ENCODE measurements at places on chromosomes 13 and 19.
A peak's percentile ranks its signal among the peaks of the same experiment; 100 is the strongest.

- no peak for DNase-seq
Observed at GRCh38 chr19:31255174-31255799, 93.9 kb downstream of the TSHZ3 start.

- no peak for DNase-seq
Observed at GRCh38 chr19:50812474-50812873, 11.1 kb downstream of the KLK1 start.

DNA sequence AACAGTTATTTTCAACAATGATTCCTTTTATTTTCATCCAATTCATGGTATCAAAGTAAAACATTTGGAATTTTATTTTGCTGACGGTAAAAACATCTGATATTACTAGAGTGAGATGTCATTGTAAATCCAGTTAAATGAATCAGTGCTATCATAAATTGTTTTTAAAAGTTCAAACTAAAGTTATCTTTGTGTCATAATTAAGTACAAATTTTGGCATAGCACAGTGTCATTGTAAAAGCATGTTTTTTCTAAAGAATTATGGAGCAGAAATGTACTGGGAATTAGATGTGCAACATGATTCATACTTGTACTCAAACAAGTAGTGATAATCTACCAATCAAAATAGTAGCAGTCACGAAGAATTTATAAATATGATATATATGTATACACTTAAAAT lies 92.8 kb downstream of the FAM216B start:
- no peak for DNase-seq

GRCh38 chr13:32824675-32825074 lies 191.5 kb upstream of the KL start:
- no peak for DNase-seq

DNA sequence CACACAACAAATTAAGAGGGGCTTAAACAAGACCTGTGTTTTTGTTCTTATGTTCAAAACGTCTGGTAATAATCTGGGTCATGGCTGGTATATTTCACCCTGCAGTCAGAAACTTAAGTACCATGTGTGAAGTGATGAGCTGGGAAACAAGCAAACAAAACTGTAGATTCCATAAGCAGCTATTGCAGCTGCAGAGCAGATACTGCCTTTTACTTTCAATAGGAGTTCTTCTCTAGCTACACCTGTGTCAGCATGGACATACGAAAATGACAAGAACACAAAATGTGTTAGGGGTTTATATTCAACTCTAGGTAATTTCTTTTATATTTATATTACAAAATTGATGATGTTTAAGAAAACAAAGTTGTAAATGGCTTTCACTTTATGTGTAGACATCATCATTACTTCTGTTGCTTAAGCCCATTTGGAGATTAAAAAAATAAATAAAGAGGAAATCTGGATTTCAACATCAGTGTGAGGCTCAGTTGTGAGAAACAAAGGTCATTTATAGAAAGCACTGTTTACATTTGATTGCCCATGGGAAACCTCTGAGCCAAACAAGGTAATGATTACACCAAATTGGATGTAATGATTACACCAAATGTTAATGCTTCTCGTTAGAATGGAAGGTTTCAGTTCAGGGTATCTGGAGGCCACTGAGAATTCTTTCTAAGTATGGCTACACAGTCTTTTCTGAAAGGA lies 451.0 kb upstream of the SLC10A2 start:
- peak; percentile 4 for DNase-seq

GRCh38 chr19:46717716-46718143 lies 816 bp upstream of the PRKD2 start:
- DNase-seq, result no peak

GRCh38 chr19:54302257-54302656 lies 10.7 kb downstream of the LILRA5 start:
- no peak for DNase-seq

DNA sequence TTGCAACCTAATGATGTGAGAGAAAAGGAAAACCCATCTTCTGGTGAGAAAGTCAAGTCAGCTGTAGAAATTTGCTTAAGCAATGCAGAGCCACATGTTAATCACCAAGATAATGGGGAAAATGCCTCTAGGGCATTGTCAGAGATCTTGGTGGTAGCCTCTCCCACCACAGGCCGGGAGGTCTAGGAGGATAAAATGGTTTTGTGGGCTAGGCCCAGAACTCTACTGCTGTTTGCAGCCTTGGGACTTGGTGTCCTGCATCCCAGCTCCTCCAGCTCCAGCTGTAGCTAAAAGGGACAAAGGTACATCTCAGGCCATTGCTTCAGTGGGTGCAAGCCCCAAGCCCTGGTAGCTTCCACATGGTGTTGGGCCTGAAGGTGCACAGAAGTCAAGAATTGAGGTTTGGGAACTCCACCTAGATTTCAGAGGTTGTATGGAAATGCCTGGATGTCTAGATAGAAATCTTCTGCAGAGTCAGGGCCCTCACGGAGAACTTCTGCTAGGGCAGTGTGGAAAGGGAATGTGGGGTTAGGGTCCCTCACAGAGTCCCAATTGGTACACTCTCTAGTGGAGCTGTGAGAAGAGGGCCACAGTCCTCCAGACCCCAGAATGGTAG lies 382.2 kb upstream of the KLHL1 start:
- no peak for DNase-seq

GRCh38 chr19:35154525-35155406 lies at the start of gene FXYD5:
Gene FXYD5, plus strand, starts transcription at chr19:35154735. Its CDS starts 816 bp downstream, at chr19:35155551.
- peak; percentile 23 for DNase-seq

DNA sequence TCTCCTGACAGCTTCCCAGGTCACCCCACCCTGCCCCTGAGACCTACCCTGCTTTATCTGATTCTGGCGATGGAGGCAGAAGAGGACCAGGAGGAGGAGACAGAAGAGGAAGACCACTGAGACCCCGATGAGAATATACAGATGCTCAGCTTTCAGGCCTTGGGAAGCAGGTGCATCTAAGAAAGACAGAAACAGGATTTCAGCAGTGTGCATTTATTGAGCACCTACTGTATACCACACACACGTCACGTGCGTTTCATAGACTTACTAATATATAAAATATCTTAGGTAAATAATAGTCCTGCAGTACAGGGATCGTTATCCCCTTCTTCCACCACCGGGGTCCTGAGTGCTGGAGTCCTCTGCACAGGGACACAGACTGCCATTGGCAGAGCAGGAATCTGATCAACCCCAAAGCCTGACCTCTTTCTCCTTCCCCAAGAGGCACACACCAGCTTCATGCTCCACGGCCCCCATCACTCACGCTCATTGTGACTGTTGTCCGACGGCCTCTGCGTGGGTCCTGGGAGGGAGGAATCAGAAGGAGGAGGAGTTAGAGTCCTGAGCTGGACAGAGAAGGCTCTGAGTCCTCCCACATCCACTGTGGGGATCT lies 8.2 kb downstream of the LAIR1 start:
- no peak for DNase-seq

GRCh38 chr19:1236576-1236975 lies 1.2 kb downstream of the CBARP start:
- peak; percentile 36 for DNase-seq

GRCh38 chr13:24085662-24086061 lies 74.9 kb upstream of the SPATA13 start:
- DNase-seq, result no peak

- DNase-seq, result no peak
Observed at GRCh38 chr13:111604097-111604496, 283.7 kb downstream of the TEX29 start.

DNA sequence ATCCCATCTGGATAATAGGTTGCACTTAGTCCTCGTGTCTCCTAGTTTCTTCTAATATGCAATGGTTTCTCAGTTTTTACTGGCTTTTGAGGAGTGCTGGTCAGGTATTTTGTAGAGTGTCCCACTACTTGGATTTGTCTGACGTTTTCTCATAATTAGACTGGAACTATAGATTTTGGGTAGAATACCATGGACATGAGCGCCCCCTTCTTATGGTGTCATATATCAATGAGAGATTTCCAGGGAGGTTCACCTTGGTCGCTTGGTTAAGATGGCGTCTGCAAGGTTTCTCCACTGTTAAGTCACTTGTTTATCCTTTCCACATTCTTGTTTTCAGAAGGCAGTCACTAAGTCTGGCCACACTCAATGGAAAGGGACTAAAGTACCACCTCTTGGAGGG lies 6.7 kb downstream of the SOHLH2 start:
- DNase-seq, result no peak

DNA sequence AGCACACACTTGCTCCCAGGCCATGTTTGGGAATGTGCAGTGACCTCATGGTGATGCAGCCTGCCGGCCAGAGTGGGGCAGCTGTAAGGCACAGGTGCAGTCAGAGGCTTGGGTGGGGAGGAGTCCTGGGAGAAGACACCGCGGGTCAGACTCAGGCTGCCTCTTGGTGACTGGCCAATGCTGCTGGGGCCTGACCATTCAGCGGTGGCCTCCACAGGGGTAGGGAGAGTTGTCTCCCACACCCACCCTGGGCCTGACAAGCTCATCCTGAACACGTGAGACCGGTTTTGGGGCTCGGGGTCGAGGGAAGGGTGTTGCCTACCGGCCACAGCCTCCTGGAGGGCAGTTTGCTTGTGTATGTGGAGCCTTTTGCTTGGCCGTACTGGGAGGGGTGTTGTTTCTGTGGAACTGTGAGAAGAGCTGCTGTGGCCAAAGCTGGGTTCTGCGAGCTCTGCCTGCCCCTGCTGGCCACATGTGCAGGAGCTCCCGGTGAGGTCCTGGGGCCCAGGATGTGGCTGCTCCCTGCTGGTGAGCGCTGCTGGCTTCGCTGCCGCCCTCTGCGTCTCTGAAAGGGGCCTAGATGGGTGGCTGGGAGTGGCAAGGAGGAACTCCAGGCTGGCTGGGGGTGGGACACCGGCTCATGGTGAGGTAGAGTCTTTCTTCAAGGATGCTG lies 22.1 kb downstream of the UPF1 start:
- DNase-seq, result no peak

DNA sequence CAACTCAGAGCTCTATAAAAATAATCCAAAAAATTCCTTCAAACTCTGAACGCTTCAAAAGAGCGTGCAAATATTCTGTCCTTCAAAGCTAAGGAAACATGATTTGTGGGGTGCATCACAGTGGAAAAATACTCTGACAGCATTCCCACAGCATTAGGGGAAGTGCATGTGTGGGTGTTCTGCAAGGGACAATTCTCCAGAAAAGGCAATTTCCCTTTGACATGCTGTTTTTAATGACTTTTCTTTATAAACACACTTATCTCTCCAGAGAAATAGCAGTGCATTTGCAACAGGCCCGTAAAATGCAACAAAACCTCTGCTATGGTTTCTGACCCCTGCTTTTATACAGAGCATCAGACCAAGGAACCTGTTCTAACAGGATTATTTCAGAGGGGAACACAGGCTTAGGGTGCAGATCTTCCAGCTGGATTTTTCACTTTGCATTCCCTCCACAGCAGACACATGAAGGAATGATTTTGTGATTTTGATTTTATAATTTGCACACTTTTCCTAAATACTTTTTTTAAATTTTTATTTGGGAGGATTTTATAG lies 42.6 kb downstream of the KL start:
- DNase-seq, result no peak

GRCh38 chr13:96968027-96968426 lies 26.2 kb downstream of the OXGR1 start:
- DNase-seq, result no peak

DNA sequence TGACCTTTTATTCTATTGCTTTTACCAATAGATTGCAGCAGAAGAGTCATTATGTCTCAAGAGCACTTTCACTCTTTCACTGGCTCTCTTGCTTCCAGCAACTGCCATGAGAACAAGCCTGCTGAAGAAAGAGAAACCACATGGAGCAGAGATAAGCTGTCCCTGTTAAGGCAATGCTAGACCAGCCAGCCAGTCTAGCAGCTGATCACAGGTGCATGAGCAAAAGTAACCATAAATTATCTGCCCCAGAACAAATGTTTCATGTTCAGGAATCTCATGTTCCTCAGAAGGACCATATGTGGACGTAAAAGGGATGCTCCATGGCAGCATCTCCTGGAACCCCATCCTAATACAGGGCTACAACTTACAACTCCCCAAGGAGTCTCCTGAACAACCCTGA lies 20.4 kb upstream of the DCLK1 start:
- no peak for DNase-seq

- DNase-seq, result no peak
Observed at GRCh38 chr19:58546019-58546530, 2.2 kb downstream of the TRIM28 start.

- no peak for DNase-seq
Observed at GRCh38 chr13:32126278-32126677, 94.7 kb downstream of the FRY start.

DNA sequence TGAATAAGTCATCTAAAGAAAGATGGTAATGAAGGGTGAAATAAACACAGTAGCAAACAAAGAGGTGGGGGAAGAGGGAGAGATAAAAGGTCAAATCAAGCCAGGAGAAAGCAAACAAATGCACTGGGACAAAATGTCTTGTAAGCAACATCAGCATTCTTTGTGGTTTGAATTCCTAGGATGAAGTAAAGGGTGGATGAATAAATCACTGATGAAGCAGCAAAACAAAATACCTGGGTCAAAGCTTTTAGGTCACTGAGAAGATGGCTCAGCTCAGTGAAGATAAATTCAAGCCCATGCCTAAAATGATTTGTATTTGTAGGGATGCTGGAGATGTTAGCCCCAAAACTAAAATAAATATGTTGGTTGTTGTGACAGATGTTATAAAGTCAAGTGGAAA lies 86.5 kb upstream of the FBXL3 start:
- DNase-seq, result no peak

DNA sequence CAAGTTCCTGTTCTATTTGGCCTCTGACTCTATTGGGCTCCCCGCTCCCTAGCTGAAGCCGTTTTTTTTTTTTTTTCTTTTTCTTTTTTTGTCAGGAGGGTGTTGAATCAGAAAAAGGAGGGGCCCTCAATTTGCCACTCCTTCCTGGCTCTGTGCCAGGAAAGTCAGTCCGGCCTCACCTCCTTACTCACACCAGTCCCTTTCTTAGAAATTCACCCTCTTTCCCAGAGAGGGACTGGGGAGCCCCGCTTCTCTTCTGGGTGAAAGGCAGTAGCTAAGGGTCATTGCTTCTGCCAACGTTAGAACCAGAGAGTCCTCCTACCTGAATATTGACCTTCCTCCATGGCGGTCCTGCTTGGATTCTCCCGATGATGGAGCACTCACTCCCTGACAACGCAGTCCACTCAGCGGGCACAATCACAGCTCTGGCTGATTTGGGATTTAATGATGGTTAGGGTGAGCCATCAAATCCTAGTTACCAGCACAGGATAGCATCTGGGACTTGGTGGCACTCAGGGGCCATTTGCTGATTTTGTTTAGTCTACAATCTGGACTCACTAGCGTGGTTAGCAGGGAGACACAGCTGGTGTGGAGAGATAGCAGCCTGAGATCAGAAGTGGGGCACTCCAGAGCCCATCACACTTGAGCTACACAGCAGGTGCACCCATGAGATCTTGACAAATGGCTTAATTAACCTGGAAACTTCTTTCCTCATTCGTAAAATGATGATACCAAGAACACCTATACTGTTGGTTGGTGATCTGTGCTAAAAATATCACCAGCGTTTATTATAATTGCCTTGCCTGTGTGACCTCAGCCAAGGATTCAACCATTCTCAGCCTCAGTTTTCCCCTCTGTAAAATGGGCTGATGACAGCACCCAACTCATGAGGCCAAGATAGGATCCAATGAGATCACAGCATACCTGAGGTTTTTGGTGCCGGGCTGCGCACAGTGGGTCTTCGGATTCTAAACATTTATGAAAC lies 2.2 kb downstream of the FCER2 start:
- DNase-seq, result peak; percentile 63

GRCh38 chr13:112724788-112725345 lies 35.0 kb downstream of the ATP11A start:
- no peak for DNase-seq

GRCh38 chr13:70568571-70568970 lies 460.3 kb upstream of the KLHL1 start:
- peak; percentile 57 for DNase-seq

- DNase-seq, result peak; percentile 42
Observed at GRCh38 chr19:54439174-54439851, 9.7 kb upstream of the LENG8 start.

- peak; percentile 91 for DNase-seq
Observed at GRCh38 chr19:29694669-29695627, 20.1 kb downstream of the C19orf12 start.

All from NCI-H2171 treated with DMSO at 0.1 percent for 48 hours (cell line).